Ureter (tissue), 1 donor: ENCODE measurements at places on chromosomes 16 and 17. TPM values are rescaled to one million over a fixed set of nuclear protein-coding genes. Genes with fewer than 3 reads are reported as not detected.

C1QTNF8 gene
- not detected for total RNA-seq

HSF4 gene
- total RNA-seq, result 52.0 TPM

PDE6G gene
- total RNA-seq, result not detected

PITPNM3 gene
- 5.8 TPM for total RNA-seq

UNK gene
- 49.2 TPM for total RNA-seq

ZNF821 gene
- total RNA-seq, result 5.7 TPM

TLCD3A gene
- total RNA-seq, result 38.3 TPM

CHD9NB gene
- total RNA-seq, result 2.2 TPM

GEMIN4 gene
- 26.7 TPM for total RNA-seq

HS3ST4 gene
- total RNA-seq, result not detected

KRTAP1-4 gene
- total RNA-seq, result not detected

C16orf54 gene
- total RNA-seq, result 1.6 TPM

ARL17B gene
- total RNA-seq, result 32.4 TPM

CCDC78 gene
- 5.3 TPM for total RNA-seq

GGT6 gene
- 83.6 TPM for total RNA-seq

ENGASE gene
- 119 TPM for total RNA-seq

TSPOAP1 gene
- 21.0 TPM for total RNA-seq

ATP2C2 gene
- 33.2 TPM for total RNA-seq

NPIPA7 gene
- 15.3 TPM for total RNA-seq

TMIGD1 gene
- not detected for total RNA-seq

PARD6A gene
- 1.6 TPM for total RNA-seq

CES1 gene
- 56.8 TPM for total RNA-seq

VPS4A gene
- total RNA-seq, result 30.8 TPM

TLCD3B gene
- total RNA-seq, result not detected
